CD4-positive, alpha-beta T cell (primary cell): ENCODE measurements at places on chromosomes 12 and 14.

GRCh38 chr12:94872971-94873733, 130.3 kb downstream of the NDUFA12 start:
- DNase-seq: no peak
- no peak overlapping the region for H3K4me3 ChIP-seq
- H3K36me3 ChIP-seq: no peaks in the 10 kb centered on the region
- peaks cover 39% of the 10 kb centered on the region for H3K27me3 ChIP-seq

- H3K4me3 ChIP-seq: no peak overlapping the region
- DNase-seq: peak; percentile 69
- H3K4me1 ChIP-seq: no peaks in the 10 kb centered on the region
- peaks cover 23% of the 10 kb centered on the region for H3K27me3 ChIP-seq
- no peaks in the 10 kb centered on the region for H3K36me3 ChIP-seq
Measured at GRCh38 chr12:49288412-49288853, 6.5 kb upstream of the PRPH start.

- H3K36me3 ChIP-seq: no peaks in the 10 kb centered on the region
- no peaks in the 10 kb centered on the region for H3K4me1 ChIP-seq
- DNase-seq: no peak
Measured at GRCh38 chr12:78226763-78227162, 396.1 kb downstream of the NAV3 start.

DNA sequence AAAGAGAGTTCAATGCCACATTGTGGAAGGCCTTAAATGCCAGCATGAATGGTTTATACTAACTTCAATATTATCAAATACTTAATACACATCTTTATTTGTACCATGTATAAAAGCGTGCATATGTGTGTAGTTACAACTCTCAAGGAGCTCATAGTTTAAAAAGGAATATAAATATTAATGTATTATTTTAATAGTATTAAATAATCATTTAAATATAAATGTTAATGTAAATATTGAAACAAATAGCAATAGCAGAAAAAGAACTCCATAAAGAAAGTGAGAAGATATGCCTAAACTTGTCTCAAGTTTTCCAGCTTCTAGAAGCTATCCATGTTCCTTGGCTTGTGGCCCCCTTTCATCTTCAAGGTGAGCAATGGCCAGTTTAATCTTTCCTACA, 182.0 kb downstream of the FOXA1 start:
- H3K36me3 ChIP-seq: no peaks in the 10 kb centered on the region
- H3K27me3 ChIP-seq: no peaks in the 10 kb centered on the region
- DNase-seq: no peak

DNA sequence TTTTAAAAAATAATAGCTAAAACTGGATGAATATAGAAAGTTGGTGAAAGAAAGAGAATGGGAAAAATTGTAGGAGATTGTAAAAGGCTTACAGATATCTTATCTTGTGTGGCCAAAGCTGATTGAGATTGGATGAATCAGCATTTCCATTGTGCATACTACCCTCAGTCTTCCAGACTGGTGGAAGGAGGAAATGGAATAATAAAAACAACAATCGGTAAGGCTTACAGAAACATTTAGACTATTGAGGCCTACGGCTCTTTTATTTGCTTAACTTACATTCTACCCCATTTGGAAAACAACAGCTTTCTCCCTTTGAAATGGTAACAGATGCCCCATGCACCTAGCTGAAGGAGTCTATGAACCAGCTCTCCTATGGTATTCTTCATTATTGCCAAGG, 129.8 kb downstream of the PTPRB start:
- no peaks in the 10 kb centered on the region for H3K36me3 ChIP-seq
- H3K27ac ChIP-seq: no peak overlapping the region
- no peak overlapping the region for H3K4me3 ChIP-seq
- DNase-seq: no peak
- H3K27me3 ChIP-seq: no peaks in the 10 kb centered on the region
- no peaks in the 10 kb centered on the region for H3K4me1 ChIP-seq
